RKO (cell line): ENCODE measurements at places on chromosomes 3 and 15.

DNA sequence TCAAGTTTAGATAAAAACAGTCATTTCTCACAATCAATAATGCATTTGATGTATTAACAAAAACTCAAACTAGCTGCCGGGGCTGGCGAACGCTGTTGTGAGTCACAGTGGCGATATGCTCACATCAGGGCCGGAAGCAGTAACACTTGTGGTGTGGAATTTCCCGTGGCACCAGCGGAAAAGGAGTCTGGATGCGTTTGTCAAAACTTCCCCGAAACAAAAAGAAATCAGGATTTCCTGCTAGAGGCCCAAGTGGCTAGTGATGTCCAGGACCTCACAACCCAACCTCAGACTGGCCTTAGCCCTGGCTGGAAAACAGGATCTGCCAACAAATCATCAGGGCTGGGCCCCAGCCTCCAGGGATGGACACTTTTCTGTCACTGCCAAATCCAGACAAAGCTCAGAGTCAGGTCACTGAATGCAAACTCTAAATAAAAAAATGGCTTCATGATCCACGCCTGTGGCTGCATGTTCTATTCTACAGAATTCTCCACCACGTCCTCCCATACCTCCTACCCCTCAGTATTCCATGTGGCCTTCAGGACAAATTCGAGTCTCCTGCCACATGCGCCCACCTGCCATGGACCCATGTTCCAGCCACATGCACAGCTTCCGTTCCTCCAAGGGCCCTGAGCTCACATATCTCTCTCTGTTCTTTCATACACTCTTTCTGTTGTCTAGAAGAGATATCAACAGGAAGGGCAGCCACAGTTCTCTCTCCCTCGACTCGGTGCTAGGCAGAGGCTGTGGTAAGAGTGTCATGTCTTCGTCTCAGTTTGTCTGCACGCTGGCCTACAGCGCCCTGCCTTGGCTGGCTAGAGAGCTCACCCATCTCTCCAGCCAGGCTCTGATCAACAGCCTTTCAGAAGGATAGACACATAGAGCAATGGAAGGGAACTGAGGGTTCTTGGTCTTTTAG is 35.4 kb downstream of the EHD4 start:
- no peak for DNase-seq

- no peak for DNase-seq
These were observed 859 bp downstream of the RORA start for GRCh38 chr15:61227950-61228936.

GRCh38 chr3:115388166-115388565 is 235.1 kb upstream of the GAP43 start:
- DNase-seq = no peak

- no peak for DNase-seq
These were observed 36.1 kb downstream of the CLDN18 start for GRCh38 chr3:138046085-138046484.

- peak; percentile 11 for DNase-seq
These were observed 222.7 kb upstream of the DNAJC19 start for GRCh38 chr3:181212271-181212670.

- DNase-seq = no peak
These were observed 94.1 kb downstream of the PLSCR2 start for GRCh38 chr3:146375219-146375618.

GRCh38 chr3:29576181-29576580 is 295.3 kb downstream of the RBMS3 start:
- DNase-seq = no peak

DNA sequence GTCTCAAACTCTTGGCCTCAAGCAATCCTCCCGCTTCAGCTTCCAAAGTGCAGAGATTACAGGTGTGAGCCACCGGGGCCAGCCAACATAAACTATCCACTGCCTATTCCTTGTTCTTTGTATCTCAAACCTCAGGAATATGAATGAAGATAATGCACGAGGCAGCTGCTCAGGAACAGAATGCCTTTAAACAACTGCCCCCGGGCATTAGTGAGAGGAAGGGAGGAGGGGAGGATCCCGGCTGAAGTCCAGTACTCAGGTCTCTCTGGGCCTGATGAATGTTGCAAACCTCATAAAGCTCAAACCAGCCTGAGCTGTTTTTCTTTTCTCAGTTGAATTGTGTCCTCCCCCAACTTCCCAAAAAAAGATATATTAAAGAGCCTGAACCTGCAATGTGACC is 26.9 kb upstream of the MTMR14 start:
- no peak for DNase-seq

DNA sequence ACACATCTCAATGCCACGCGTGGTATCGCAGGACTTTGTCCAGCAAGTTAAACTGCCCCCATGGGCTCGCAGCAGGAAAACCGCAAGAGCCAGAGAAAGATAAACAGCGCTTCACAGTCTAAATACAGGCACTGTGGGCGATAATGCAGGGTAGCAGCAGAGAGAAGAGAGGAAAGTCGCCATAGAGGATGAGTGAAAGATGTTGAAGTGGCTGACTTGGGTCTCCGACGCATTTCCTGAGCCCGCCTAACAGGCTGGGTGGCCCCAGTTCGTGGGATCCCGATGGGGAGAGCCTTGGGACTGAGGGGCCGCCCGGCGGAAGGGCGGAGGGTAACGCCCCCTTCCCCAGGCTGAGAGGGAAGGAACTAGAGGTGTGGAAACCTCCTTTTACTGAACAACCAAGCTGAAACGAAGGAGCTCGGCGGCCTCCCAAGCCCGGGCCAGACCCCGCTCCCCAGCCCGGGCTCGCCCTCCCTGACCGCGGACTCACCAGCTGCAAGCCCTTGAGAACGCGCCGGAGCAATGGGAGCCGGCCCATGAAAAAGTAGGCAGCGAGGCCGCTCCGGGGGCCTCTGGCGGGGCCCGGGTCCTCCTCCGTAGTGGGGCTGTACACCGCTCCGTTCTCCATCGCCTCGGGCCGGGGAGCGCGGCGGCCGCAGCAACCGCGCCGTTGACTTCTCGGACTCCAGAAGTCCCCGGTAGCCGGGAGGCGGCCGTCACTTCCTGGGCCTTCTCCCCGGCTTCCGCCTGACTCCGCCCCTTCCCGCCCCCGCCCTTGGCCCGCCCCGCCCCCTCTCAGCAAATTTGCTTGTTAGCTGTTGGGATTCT is at the start of gene CMTM6:
TSS of gene CMTM6 (minus strand) at position 735 of the 828 bp plus-strand sequence. CDS start at position 628, 107 bp downstream.
- peak; percentile 89 for DNase-seq

GRCh38 chr15:63372753-63373152 is 8.9 kb downstream of the CA12 start:
- DNase-seq = no peak

- no peak for DNase-seq
These were observed 137.9 kb downstream of the XXYLT1 start for GRCh38 chr3:195133013-195133412.

DNA sequence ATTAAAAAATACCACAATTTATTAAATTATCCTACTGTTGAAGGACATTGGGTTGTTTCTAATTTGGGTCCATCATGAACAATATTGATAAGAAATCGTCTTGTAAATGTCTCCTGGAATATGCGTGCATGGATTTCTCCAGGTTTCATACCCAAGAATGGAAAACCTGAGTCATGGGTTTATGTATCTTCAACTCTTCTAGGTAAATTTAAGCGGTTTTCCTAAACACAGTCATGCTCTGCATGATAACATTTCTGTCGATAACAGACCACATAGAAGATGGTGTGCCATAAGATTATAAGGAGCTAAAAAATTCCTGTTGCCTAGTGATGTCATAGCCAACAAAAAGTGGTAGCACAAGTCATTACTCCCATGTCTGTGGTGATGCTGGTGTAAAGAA is 39.9 kb upstream of the SCN5A start:
- no peak for DNase-seq

GRCh38 chr3:65785065-65785645 is 253.6 kb downstream of the MAGI1 start:
- DNase-seq = peak; percentile 71

DNA sequence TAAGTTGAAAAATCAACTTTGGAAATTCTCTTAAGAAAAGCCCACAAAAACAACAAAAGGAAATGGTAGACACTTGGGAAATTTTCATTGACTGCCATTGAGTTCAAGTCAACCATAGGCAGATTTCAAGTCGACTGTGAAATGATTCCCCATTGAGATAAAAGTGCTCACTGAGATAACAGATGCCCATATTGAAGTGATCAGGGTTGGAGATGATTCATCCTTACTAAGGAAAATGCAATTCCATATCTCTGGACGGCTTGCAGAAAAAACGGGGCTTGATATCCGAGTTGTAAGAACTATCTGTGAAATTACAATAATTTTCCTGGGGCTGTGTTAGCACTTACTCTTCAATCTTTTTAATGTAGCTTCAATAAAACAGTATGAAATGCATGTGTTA is 373.1 kb upstream of the THRB start:
- DNase-seq = no peak

DNA sequence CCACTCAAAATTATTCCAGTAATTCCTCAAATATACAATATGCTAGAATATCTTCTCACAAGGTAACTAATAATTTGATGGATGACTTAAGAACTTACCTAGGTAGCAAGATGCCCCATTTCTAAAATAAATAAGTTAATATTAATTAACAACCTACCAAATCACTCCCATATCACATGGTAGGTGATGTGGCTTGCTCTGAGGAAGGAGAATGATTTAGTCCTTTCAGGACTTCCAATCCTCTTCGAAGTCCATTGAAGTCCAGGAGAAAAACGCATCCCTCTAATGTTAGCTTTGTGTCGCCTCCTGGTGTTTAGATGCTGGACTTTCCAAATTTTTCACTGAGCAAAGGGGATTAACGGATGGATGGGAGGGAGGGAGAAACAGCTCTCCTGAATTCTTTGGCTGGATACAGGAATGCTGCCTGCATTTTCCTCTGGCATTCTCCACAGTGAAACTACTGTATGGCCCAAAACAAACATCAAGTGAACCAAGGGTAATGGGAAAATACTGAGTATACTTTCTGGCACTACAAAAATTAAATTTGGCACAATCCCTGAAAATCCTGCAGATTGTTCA is 58.6 kb downstream of the PRICKLE2 start:
- no peak for DNase-seq

GRCh38 chr3:178434206-178434805 is 101.9 kb upstream of the KCNMB2 start:
- DNase-seq = peak; percentile 32

DNA sequence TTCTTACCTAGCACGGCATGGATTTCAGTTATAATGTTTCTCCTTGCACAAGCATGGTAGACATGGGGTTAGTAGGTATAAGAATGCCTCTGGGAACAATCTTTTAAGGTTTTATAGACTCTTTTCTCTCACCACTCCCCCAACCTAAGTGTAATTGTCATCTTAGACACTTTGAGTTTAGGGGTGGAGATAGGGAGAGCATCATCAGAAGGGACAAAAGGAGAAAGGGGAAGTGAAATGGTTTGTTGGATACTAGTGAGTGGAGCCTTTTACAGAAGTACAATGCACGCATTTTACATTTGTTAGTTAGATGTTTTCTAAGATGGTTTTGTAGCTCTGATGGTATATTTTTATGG is 189.2 kb downstream of the TP63 start:
- DNase-seq = no peak

DNA sequence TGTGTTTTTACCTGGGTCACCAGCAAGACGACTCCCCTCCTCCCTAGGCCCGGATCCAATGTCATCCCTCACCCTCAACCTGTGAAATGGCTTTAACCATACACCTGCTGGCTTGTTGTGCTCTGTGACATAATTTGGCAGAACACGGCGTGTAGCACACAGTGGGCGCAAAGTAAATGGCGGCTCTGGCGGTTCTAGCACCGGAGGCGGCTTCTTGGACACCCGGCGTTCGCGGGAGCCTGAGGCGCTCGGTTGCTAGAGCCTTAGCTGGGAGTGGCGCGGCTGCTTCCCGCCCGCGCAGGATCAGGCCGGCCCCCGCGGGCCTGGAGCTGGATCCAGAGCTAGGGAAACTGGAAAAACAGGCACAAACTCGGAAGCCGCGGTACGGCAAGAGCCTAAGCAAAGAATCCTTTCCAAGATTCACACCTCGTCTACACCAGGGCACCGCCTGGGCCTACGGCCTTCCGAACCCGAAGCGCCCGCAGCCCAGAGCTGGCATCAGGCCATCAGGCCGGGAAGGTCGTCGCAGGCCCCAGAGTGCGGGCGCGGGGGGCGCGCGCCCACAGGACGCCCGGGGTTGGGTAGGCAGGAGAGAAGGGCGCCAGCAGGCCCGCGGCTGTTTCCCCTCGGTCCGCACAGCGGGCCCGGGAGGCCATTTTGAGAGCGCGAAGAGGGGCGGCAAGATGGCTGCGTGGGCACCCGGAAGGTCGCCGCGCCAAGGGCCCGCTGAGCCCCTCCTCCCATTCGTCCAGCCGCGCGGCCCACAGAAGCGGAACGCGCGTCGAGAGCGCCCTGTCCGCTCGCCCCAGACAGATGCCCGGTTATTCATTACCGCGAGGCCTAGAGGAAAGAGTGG is 43.9 kb upstream of the POLG start:
- no peak for DNase-seq

GRCh38 chr3:122390665-122391064 is 6.7 kb downstream of the FAM162A start:
- no peak for DNase-seq

DNA sequence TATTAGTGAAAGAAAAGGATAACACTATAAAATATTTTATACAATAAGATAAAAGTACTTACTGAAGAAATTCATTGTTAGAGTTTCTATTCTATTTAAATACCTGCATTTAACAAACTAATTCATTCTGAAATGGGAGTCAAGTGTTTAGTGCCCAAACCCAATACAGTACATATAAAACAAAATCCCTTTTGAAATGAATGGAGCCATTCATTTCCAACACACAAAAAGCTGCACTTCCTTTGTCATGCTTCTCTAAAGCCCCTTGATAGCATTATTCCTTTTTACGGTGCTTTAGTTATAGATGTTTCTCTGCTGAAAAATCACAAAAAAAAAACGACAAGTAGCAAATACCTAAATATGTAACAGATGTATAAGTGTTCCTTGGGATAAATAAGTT is 596.3 kb downstream of the ZIC1 start:
- no peak for DNase-seq
